Activated T-cell treated with anti-CD3 and anti-CD28 coated beads for 1 hour (primary cell): ENCODE measurements at places on chromosomes 11 and 22.

GRCh38 chr22:17648569-17648968, 10.0 kb downstream of the BCL2L13 start:
- DNase-seq = no peak

- DNase-seq = no peak
Observed at GRCh38 chr11:103832762-103833161, 203.7 kb upstream of the DDI1 start.

- DNase-seq = no peak
Observed at GRCh38 chr11:10205928-10206327, 88.1 kb downstream of the SBF2 start.

GRCh38 chr11:32256466-32256865, 165.6 kb downstream of the RCN1 start:
- DNase-seq = no peak

DNA sequence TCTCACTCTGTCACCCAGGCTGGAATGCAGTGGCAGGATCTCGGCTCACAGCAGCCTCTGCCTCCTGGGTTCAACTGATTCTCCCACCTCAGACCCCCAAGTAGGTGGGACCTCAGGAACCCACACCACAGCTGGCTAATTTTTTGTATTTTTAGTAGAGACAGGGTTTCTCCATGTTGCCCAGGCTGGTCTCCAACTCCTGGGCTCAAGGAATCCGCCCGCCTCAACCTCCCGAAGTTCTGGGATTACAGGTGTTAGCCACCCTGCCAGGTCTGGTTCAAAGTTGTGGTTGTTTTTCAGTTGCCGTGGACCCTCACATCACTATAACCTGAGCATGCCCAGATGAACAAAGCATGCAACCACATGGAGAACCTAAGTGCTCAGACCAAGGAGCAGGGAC, 13.0 kb upstream of the RAB39A start:
- DNase-seq = no peak

DNA sequence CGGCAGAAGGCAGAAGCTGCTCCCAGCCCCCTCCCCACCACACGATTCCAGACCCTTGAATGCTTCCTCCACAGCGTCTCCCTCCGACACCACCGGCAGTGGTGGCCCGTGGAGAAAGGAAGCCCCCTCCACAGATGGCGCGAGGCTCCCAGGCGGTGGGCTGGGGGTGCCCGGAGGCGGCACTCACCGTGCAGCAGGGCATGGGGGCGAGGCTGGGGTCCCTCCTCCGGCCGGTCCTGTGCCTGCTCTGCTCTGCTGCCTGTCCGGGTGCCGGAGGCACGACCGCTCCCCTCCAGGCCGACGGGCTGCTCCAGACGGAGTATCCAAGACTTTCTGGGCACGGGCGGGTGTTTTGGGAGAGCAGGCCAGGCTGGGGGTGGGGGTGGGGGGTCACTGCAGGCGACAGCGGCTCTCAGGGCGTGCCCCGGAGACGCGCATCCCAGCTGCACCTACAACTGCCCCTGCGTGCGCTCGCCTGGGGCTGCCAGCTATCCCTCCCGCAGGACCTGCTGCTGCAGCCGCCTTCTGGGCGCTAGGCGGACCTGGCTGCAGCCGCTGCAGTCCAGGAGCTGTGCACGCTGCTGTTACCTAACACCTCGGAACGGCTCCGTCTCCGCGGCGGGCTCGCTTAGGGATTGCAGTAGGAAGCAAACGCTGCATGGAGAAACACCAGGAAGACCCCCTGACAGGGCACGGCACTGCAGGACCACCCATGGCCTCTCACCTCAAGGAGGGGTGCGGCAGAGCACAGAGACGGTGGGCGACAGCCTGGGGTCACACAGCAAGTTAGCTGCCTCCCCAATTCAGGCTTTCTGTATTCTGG, 15.2 kb downstream of the MRGPRG start:
- DNase-seq = no peak

- DNase-seq = no peak
Observed at GRCh38 chr11:120137611-120138521, at the start of gene TRIM29. Gene TRIM29 (minus strand): TSS chr11:120138113. CDS start chr11:120138031, 82 bp downstream.

- no peak for DNase-seq
Observed at GRCh38 chr11:64960719-64961118, 11.2 kb downstream of the MAJIN start.

DNA sequence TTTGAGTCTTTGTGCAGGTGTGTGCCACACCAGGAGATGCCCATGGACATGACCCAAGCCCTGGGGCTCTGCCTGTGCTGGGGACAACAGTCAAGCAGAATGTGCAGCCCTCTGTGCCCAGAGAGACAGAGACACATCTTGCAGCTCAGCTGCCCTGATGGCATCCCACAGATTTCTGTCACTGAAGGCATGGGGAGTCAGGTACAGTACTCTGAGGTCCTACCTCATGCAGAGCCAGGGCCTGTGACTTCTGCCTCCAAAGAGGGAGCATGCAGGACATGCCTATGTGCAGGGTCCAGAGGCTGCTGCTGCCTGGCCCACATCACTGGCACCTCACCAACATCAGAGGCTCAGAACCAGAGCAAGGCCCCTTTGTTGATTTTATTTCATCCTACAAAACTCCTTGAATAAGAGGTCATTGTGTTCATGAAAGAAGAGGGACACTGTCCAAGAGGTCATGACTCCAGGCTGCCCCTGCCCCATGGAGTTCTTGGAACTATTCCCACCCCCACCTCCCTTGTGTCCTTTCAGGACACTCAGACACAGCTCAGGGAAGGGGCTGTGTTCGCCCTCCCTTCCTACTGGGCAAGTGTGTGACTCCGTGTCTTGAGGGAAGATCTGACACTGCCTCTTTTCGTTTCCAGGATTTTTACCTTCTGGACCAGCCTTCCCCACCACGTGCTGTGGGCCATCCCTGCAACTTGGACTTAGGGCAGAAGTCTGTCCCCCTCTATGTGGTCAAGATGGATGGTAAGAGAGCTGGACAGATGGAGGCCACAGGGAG, 62.3 kb downstream of the BTG4 start:
- DNase-seq = no peak

GRCh38 chr11:103699656-103700055, 336.8 kb upstream of the DDI1 start:
- DNase-seq = no peak

DNA sequence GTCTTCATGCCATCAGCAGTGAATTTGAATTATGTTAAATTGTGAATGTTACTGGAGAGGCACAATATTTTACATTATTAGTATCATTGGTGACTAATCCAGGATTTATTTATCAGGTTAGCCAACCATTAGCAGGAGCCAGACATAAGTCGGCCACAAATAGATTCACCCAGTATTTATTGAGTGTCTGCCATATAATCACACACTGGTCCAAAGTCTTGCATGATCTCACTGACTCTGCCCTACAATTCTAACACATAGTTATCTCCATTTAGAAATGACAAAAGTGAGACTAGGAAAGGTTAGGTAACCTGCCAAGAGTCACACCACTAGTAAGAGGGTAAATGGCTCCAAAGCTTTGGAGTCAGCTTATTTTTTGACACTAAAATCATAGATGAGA, 179.6 kb downstream of the BLID start:
- no peak for DNase-seq

DNA sequence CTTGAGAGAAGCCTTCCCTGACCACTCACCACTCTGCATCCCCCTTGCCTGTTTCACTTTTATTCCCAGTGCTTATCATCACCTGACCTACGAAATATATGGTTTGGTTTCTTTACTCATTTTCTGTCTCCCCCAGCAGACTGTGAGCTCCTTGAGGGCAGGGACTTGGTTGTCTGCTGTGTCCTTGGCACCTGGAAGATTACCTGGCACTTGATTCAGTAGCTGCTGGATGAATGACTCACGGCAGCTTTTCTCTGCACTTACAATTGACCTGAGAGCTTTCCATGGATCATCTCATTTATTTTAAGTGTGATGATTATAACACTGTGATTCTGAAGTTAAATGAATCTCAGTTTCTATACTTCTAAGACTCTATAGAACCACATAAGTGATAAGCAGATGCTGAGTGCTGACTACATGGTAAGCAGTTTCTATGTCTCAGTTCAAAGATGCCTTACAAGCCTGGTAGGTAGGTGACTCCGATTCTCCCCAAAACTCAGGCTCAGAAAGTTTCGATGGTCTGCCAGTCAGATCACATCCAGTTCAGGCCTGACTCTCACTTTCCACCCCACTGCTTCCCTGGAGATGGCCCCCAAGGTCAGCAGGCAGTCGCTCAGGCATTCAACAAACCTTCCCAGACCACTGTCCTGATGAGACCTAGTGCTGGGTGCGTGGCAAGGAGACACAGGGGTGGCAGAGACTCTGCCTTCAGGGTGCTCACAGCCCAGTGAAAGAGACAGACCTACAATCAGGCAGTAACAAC, 11.6 kb downstream of the IL2RB start:
- DNase-seq = no peak
